ENCODE measurements at places on chromosomes 5 and 9. TPM values are rescaled to one million over a fixed set of nuclear protein-coding genes. Genes with fewer than 3 reads are reported as not detected.

The PCDHA2 gene
- not detected for total RNA-seq

The IL4 gene
- total RNA-seq: not detected

The TTC16 gene
- total RNA-seq: 0.20 TPM

The LCN9 gene
- total RNA-seq: not detected

The WDR38 gene
- total RNA-seq: not detected

The NUP155 gene
- total RNA-seq: 39.3 TPM

The LECT2 gene
- total RNA-seq: not detected

The SLC1A1 gene
- total RNA-seq: 28.7 TPM
